ENCODE measurements at places on chromosomes 3 and 15.

DNA sequence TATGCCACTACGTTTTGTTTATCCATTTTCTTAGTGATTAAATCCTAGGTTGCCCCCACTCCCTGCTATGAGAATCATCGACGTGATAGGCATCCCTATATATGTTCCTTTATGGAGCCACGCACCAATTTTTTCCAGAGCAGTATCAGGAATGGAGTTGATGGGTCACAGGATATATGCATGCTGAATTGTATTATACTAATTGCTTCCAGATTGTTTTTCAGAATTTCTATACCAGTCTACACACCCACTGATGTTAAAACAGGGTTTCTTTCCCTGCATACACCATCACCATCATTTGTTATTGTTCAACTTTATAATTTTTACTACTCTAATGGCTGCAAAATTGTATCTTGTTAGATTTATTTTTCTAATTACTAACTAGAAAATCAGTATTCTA is 100.1 kb upstream of the MRPS22 start:
- DNase-seq, result no peak

DNA sequence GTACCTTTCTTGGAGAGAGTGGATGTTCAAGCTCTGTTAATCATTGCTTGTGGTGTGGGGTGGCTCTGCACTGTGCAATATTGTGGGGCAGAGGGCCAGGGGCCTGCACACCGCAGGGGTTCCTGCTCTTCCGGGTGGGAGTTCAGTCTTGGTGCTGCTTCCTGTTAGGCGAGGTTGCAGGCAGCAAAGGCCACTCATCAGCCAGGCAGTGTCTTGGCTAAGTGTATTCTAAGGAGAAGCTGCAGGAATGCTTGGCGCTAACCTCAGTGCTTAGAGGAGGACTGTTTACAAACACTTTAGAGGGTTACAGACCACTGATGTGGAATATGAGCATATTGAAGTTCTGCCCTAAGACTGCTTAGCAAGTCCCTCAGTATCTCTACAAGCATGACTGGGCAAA is 81.7 kb downstream of the CEP63 start:
- DNase-seq, result peak; percentile 35

DNA sequence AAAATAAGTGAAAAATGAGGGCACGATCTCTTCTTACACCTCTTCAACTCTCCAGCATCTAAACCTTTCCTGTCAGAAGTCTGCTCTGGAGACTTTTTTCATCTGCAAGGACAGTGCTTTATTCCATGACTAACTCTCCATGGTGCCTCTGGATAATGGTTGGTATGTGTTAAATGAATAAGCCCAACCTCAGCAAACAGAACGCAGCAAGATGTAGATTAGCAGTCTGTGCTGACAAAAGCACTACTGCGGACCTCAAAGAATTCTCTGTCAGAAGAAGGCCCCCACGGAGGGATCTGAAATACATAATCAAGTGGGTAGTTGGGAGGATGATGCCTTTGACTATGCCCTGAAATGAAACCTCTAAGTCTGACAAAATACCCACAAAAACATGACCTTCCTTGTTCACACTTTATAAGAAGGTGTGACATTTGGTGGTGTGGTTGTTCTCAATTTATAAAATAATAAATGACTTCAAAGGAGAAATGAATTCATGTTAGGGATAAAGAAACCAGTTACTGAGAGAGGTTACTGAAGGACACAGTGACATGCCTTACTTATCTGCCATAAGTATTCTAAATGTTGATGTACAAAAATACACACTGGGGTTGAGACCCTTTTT is 43.2 kb upstream of the ADCY5 start:
- DNase-seq, result no peak

DNA sequence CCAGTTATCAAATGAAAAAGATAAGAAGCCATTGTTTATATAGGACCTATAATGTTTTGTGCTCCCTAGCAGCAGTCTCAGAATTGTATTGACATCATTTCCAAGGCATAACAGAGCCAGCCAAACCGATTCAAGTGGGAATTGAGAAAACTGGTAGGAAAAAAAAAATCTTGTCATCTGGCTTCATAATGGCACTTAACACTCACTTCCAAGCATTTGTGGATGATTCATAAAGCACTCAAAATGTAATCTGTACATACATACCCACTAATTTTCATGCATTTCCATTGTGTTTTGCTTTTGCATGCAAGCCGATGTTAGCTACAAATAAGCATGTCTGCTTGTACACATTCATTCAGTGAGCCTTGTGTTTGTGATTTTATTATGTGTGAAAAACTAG is 18.6 kb upstream of the TRPC1 start:
- peak; percentile 19 for DNase-seq

DNA sequence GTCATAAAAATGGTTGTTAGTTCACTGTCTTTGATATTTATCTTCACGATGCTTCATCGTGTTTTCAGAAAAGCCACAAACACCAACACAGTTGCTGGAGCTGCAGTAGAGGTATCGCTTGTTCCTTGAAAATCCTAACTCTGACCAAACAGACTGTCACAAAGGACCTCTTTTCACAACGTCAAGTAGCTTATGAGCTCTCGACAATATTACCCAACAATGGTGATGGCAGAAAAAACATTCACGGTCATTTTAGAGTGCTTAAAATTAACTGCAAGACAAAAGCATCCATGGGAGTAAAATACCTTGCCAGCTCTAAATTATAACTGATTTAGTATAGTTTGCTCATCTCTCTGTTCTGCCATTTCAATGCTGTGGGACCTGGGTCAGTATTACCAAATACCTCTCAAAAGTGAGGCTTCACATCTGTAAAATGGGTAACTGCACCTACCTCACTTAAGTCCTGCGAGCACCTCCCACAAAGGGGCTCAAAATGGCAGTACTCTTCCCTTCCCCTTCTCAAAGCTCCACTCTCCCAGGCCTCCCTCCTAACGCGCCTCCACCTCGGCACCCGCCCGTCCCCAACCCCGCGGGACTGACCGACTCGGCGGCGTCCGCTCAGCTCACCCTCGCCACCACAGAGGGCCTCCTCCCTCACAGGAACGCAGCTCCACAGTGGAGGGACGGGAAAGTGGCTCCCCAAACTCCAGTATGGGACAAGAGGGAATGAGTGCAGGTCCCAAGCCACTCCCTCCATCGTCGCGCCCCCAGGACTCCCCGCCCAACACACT is 546 bp downstream of the TRIM59 start:
- DNase-seq, result peak; percentile 67

GRCh38 chr15:100255644-100256043 is 86.1 kb downstream of the ADAMTS17 start:
- no peak for DNase-seq

- DNase-seq, result no peak
Observed at GRCh38 chr15:42135351-42135750, 21.1 kb downstream of the PLA2G4F start.

- DNase-seq, result no peak
Observed at GRCh38 chr15:93152360-93152759, 63.3 kb upstream of the RGMA start.

DNA sequence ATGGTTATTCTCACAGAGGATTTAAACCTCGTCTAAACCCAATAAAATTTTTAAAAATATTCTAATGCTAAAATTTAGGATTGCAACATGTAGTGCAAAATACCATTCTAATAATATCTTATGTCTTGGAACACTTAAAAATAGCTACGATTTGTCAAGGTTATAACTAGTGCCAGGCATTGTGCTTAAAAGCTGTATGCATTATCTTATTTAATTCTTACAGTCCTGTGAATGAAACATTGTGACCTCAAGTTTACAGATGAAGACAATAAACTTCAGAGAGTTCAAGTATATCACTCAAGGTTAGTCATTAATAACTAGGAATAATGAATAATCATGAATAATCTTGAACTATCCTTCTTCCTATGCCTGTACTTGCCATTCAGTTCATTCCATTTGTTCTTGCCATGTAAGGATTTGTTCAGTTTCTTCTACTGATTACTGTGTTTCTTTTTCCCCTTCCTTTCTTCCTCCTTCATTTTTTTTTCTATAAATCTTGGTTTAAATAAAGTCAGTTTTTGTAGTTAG is 897.6 kb upstream of the NR2F2 start:
- no peak for DNase-seq

- DNase-seq, result peak; percentile 56
Observed at GRCh38 chr15:36313736-36314280, 265.6 kb upstream of the CDIN1 start.

DNA sequence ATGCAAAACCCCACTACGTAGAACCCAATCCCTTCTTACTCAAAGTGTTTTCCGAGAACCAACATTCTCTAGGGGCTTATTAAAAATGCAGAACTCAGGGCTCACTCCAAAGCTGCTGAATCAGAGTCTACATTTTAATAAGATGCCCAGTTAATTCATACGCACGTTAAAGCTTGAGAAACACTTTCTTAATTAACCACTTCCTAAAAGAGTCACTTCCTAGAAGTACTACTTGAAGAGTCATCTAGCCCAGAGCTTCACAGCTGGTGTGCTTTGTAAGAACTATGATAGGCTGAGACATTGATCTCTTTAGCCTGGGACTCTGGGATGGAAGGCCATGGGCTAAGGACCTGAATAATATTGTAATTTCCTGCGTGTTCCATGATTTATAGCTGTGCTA is 9.0 kb downstream of the COL6A5 start:
- DNase-seq, result no peak

GRCh38 chr3:150116196-150116595 is 145.5 kb upstream of the PFN2 start:
- DNase-seq, result no peak

GRCh38 chr3:10232137-10232536 is 16.1 kb upstream of the TATDN2 start:
- DNase-seq, result no peak

- DNase-seq, result no peak
Observed at GRCh38 chr3:101685870-101686307, 629 bp downstream of the RPL24 start.

- peak; percentile 80 for DNase-seq
Observed at GRCh38 chr3:15815696-15816095, 17.9 kb upstream of the ANKRD28 start.

- DNase-seq, result no peak
Observed at GRCh38 chr3:122519693-122520092, 5.0 kb upstream of the KPNA1 start.

DNA sequence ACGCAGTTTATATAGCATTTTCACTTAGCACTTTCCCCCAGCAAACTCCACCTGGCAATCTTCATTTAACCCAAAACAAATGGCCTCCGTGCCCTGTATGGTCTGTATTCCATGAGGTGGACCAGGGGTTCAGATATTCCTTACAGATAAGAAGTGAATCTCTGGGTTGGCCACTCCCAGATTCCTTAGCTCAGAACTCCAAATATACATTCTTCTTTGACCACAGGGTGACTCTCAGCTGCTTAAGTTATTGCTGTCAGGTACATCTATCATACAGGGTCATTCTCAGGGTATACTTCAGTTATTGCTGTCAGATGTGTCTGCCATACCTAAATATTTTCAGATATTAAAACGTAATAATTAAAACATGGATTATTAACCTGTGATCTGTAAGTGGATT is 229.8 kb downstream of the TBL1XR1 start:
- DNase-seq, result no peak

- DNase-seq, result peak; percentile 44
Observed at GRCh38 chr3:45496555-45496954, 98.0 kb upstream of the LIMD1 start.

DNA sequence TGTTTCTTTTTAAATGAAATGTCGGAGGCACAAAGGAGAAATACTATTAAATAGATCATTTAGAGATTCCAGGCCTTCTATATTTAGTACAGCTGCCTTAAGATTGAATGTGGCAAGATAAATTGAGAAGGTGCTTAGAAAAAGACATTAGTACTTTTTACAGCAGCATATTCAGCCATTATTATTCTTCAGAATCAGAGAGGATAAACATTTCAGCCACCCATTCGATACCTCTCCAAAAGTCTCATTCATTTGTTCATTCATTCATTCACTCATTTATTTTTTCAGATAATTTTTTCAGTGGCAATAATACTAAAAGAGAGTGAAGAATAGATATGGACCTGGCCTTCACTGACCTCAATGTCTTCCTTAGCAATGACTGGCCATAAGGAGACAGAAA is 347.0 kb downstream of the GRM7 start:
- no peak for DNase-seq

GRCh38 chr3:151398895-151399294 is 14.3 kb upstream of the P2RY12 start:
- DNase-seq, result no peak

DNA sequence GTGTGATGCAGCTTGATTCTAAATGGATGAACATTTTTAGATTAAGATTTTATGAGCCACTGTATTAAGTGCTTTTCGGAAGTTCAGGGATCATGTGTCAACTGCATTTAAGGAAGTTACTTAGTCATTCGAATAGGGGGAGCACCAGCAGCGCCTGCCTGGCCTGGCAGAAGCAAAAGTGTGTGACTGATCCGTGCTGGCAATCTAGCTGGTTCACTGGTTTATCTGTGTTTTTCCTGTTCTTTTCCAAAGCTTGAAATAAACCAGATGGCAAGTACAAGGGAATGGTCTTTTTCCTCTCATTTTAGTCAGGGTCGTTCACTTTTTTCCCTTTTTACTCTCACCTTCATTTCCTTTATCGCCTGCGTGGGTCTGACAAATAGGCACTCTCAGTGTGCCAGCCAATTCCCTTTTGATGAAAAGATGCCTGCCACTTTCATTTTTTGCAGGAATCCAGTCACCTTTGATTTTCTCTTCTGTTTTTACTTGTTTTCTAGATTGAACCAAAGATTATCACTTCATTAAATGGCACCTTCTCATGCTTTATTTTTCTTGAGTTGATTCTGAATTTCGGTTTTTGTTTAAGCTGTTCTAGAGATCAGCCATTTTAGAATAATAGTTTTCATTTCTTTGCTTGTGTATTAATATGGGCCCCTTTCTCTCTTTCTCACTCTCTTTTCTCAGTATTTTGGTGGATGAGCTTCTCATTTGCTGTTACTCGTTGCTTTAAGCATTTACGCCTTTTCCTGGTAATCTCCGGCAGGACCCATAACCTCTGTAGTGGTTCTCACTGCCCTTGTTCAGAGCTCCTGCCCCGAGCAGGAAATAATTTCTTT is 2.8 kb downstream of the ABHD2 start:
- DNase-seq, result peak; percentile 71
